ENCODE measurements at places on chromosomes 1 and 21.

DNA sequence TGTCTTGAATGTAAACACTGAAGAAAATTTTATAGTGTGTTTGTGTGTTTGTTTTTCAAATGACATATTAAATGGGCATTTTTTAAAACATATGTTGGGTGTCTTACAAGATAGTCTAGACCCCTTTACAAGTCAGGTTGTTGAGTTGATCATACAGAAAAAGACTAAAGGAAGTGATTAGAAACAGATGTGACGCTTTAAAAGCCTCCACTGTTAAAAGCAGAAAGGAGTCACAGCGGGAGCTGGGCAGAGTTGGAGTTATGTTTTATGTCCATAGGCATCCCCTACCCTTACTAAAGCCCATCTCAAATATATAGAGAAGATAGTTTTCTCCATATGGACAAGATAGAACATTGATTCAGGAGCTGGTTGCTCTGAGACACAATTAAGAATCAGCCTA is 393.9 kb downstream of the PLPP3 start:
- no peak for DNase-seq

- no peak for DNase-seq
Observed at GRCh38 chr1:161216945-161217712, 2.0 kb downstream of the FCER1G start.

- no peak for DNase-seq
Observed at GRCh38 chr1:218969006-218969405, 204.7 kb upstream of the LYPLAL1 start.

DNA sequence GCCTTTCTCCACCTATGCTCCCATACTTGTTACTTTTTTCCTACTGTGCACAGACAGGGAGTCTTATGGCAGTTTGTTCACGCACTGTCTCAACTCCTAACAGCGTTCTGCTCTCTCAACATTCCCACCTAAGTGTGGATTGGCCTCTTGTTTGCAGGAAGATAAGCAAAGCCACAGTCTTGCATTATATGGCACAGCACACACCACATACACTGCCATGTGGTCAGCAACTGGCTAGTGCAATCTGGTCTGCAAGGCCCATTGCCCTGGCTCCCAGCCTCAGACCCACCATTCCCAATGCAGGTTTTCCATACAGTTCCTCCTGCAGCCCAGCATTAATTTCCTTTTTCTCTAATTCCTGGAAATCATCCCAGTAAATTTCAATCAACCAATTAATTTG is 38.3 kb upstream of the LAMC2 start:
- DNase-seq: no peak

- no peak for DNase-seq
Observed at GRCh38 chr1:23594927-23595353, 35.6 kb upstream of the ID3 start.

- no peak for DNase-seq
Observed at GRCh38 chr21:42374864-42375499, 8.6 kb upstream of the TFF1 start.

GRCh38 chr21:46207920-46208591 is 20.5 kb downstream of the LSS start:
- no peak for DNase-seq

- no peak for DNase-seq
Observed at GRCh38 chr1:161915051-161915503, 108.6 kb downstream of the OLFML2B start.

DNA sequence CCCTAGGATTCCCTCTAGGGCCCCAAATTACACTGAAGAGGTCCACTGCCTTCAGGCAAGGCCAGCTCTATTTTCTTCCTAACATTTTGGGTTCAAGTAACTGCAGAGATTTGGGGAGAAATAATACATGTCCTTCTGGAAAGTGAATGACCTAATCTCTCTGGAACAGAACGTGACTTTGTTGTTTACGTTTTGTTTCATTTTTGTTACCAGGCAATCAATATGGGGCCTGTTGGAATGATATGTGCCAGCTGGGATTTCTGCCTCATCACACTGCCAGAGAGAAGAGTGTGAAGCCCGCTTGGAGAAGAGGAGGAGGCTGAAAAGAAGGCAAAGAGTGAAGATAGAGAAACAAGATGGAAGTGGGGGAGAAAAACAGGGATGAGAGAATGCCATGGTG is 116.7 kb downstream of the FASLG start:
- DNase-seq: no peak

GRCh38 chr1:36971852-36972618 is 62.3 kb downstream of the GRIK3 start:
- peak; percentile 17 for DNase-seq

GRCh38 chr1:167981933-167982332 is 45.1 kb upstream of the MPC2 start:
- no peak for DNase-seq

GRCh38 chr1:44696789-44697345 is 22.4 kb downstream of the ARMH1 start:
- DNase-seq: no peak

DNA sequence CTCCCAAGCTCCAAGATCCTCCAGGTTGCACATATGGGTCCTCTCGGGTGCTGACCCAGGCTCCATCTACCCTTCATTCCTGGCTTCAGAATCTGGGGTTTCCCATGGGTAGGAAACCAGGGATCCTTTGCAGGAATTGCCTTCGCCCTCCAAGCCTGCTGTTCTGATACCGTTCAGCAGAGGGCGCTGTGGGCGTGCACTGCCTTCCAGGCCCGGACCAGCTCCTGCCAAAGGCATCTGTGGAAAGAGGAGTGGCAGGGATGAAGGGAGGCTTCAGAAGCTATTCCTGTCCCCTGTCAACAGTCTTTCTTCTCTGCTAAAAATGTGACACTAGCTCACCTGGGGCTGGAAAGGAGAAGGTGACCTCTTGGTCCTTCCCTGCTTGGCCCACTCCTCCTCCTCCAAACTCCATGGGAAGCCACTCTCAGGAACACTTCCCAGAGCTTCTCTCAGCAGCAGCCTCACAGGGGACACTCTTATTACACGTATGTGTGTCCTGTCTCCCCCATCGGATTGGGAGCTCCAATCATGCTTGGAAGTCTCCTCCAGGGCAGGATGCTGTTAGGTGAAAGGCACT is 71.2 kb downstream of the VWA5B1 start:
- DNase-seq: no peak

- peak; percentile 87 for DNase-seq
Observed at GRCh38 chr1:155050560-155051341, at the start of gene ADAM15. Gene ADAM15, plus strand, starts transcription at chr1:155051316. Its CDS starts 71 bp downstream, at chr1:155051387.

- no peak for DNase-seq
Observed at GRCh38 chr21:45766055-45766454, 122.5 kb downstream of the PCBP3 start.

- DNase-seq: no peak
Observed at GRCh38 chr1:72524021-72524420, 241.7 kb upstream of the NEGR1 start.

DNA sequence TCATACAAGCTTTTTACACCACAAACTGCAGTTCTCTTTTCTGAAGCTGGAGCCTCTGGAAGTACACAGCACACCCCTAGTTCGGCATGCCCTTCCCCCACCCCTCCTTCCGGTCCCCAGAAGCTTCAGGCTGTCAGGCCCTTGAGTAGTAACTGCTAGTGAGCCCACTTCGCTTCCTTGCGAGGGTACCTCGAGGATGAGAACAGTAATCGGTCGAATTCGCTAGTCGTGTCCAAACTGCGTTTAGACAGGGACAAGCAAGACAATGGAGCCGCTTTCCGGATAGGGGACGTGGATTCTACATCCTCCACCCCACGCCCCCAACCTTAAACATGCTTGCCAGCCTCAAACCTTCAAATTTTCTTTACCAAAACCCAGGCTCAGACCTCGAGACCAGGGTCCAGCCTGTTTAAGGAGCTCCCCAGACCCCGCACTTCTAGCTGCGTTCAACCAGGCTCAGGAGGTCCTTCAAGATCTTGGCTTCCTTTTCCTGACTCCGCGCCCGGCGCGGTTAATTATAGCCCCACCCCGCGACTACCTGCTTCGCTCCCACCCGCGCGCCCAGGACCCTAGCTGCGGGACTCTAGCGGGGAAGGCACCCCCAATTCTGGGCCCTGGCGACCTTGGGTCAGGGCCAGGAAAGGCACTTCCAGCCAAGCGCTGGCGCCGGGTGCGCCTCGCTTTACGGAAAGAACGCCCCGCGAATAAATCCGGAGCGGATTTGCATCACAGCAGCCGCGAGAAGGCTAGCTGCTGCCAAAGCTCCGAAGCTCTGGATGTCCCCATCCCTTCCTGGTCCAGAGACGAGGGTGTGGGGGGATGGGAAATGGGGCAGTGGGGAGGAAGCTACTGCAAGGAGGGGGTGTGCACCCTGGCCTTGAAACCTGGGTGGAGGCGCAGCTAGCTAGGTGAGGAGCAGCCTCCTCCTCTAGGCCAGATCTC is 8.1 kb upstream of the TSPAN1 start:
- no peak for DNase-seq

DNA sequence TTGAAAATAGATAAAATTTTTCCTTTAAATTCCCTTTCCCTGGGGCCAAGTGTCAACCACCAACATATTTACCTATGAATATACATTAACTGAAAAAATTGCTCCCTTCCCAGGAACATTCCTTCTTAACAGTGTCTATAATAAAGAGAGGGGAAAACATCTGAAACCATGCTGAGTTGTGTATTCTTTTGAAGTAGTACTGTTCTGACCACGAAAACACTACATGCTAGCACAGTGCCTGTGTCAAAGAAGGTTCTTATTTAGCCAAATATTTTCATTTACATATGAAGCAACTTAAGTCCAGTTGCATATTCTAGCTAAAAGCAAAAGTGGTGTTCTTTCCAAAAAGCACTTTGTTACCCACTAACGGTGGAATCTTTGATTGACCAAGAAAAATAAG is 311.2 kb downstream of the VAV3 start:
- DNase-seq: no peak

DNA sequence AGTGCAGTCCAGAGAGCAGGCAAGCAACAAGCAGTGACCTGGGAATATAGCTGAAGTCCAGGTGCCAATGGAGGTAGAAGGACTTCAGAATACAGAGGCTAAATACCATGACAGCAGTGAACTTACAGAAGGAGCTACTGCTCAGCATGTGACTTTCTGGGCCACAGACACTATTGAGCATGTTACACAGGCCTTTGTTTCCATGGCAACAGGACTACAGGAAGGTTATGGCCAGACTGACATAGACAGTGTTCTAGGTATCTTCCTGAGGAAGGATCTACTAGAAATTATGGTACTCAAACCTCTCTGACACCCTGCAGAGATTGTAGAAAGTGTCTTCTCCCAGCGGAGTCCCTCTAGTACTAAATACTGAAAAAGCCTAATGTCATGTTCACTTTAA is 11.0 kb downstream of the OR2M5 start:
- no peak for DNase-seq

- DNase-seq: no peak
Observed at GRCh38 chr1:243543501-243543900, 287.7 kb downstream of the SDCCAG8 start.

DNA sequence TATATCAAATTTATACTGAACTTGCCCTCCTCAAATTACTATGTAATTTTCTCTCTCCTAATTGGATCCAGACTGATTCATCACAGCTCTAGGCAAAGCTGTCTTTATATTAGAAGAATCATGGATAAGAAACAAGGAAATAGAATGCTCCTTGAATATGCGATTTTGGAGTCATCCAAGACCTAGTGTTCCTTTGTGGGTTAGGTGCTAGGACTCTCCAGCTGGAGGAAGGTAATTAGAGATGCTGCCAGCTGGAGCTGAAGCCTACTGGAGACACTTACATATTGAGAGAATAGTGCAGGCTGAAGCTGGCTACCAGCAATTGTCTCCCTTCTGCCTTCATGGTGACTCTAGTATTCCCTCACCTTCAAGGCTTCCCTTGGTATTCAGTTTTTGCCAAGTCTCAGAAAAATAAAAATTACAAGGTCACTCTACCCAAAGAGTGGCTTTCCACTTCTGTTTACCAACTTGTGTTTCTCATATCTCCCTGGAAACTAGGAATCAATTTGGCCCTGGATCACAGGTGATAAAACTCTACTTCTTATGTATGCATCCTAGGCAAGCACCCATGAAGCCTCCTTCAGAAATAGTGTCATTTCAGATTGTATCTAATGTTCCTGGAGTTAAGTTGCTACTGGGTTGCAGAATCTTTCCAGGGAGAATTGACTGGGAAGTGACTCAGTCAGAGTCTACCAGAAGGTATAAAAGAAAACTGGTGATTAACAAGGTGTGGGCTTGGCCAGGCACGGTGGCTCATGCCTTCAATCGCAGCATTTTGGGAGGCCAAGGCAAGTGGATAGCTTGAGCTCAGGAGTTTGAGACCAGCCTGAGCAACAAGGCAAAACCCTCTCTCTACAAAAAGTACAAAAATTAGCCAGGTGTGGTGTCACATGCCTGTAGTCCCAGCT is 24.4 kb upstream of the DOCK7 start:
- DNase-seq: no peak

DNA sequence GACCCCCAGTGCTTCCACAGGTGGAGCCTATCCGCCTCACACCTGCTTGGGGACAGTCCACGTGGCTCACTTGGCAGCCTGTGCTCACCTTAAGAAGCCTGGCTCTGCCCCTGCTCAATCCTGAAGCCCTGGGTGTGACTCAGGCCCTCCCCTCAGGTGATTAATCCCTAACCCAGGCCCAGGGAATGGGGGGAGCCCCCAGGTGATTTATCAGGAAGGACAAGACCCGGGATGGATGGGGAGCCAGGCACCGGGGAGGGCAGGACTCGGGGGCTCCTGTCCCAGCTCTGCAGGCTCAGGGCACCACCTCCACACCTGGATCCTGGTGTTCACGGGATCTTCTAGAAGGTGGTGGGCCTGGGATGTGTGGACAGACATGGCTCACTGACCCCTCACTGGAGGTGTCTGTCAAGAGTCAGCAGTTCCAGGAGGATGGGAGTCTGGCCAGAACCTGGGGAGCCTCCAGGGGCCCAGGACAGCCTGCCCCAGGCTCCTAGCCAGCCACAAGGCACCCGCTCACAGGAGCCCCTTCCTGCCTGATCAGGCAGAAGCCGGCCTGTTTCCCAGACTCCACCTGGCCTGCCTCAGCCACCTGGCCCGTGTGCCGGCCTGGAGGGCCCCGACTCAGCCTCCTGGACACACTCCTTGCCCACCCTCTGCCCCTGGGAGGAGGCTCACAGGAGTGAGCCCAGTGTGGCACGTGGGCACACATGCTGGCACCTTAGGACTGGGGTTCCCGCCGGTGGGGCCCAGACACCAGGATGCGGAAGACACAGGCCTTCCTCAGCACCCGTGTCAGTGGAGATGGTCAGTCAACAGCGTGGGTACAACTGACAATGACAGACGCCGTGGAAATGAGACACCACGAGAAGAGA is 38.6 kb upstream of the COL6A1 start:
- no peak for DNase-seq

GRCh38 chr1:182875889-182876288 is 36.7 kb downstream of the DHX9 start:
- DNase-seq: no peak

- DNase-seq: no peak
Observed at GRCh38 chr1:61399199-61399598, 316.8 kb downstream of the NFIA start.

DNA sequence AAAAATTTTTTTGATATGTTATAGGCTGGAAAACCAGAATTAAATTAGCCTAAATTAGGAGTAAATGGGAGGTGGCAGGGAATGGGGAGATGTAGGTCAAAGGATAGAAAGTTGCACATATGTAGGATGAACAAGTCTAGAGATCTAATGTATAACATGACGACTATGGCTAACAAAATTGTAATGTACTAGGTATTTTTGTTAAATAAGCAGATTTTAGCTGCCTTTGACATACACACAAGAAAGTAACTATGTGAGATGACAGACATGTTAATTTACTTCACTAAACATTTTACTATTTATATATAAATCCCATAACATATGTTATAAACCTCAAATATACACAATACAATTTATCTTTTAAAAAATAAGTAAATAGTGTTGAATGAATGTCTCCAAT is 30.2 kb upstream of the GLIS1 start:
- DNase-seq: no peak
